Globus pallidus (tissue), 1 donor: ENCODE measurements at places on chromosomes 7 and 10.

- DNase-seq = peak; percentile 82
Observed at GRCh38 chr7:100119970-100120732, 717 bp downstream of the CNPY4 start.

- DNase-seq = no peak
Observed at GRCh38 chr7:27188386-27189294, 3.6 kb upstream of the HOXA11 start.

DNA sequence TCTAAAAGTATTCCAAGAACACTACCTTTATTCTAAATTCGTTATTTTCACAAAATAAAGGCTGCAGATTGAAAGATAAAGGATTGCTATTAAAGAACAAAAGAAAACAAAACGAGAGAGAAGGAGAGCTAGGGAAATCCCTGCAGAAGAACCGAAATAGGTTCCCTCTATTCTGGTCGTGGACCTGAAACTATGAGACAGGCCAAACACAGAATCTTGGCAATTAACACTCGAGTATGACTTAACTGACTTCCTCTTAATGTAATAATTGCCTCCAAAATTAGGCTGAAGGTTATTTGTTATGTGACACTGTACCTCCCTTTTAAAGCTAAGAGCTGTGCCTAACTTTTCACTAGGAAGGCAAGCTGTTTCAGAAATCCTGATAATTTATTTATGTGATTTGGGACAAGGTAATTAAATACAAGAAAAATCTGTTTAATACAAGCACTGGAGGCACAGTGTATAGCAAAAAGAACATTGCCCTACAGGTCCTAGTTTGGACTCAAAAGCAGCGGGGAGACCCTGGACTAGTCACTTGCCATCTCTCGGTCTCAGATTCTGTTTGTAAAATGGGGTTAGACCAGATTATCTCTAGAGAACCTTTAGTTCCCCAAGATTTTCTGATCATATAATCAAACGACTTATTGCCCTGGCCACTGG, 11.6 kb downstream of the NAMPT start:
- DNase-seq = no peak

- no peak for DNase-seq
Observed at GRCh38 chr7:130063036-130063435, 7.3 kb upstream of the KLHDC10 start.

DNA sequence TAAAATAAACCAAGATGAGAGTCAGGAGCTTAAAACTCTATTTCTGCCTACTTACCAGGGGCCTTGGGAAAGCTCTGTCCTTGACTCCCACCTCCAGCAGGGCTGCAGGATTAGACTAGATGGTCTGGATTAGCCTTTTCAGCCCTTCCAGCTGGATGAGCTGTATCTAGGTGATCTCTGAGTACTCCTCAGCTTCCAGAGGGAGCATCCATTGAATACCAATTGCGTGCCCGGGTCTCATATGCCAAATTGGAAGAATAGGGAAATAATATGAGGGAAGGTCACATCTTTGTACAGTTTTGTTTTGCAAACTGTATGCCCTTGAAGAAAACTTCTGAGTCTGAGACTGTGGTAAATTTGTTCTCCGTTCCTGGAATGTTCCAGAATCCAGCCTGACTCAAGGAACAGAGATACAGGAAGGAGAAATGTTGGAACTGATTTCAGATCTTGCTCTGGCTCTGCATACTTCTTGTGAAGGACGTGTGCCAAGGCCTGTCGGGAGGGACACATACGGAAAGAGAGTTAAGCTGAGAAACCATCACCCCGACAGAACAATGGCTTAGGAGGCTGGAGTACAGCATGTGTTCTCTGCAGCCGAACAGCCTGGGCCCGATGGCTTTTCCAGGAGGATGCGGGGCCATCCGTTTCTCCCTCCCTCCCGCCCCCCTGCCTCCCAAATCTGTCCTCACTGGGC, 44.9 kb downstream of the MINDY4 start:
- no peak for DNase-seq

DNA sequence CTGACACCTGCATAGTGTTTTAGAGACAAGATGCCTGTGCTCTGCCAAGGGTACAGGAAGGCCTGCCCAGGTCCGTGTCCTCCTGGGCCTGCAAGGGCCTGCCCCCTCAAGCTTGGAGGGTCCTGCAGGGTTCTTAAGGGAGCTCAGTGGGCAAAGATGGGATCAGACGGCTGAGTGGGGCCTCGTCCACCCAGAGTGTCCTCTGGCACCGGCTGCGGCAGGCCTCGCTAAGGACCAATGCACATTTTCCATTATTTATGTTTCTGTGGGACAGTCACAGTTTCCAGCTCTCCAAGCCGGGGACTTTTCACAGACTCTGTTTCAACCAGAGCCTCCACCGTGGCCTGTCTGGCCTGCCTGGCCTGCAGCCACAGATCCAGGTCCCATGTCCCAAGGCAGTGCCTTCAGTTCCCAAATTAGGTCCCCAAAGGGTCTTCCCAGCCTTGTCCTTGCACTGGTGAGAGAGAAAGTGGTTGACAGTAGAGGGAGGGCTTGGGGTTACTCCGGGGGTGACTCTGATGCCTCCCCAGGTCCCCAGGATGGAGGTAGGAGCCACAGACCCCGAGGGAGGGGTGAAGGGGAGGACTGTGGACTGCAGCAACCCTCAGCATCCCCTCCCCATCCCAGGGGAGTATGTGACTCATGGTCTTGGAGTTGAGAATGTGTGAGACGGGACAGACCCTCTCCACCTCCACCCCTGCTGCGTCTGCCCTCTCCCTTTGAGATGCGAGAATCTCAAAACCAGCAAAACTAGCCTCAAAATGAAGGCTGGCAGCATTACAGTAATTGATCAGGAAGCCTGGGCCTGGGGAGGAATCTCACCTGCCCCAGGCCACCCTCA, 14.8 kb downstream of the MYL10 start:
- DNase-seq = no peak

DNA sequence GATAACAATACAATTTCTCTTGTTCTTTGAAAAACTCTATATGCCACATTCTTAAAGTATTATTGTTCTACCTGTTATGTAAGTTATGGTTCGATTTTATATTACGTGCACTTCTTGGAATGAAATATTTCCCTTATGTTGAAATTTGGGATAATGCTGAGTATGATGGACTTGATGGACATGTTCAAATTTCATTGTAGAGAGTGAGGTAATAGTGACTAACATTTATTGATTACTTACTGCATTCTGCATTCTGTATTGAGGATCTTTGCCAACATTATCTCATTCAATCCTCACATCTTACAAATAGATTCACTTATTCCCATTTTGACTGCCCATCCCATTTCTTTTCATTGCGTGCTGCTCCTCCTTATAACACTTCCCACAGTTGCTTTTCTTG, 119.7 kb upstream of the GLCCI1 start:
- no peak for DNase-seq

DNA sequence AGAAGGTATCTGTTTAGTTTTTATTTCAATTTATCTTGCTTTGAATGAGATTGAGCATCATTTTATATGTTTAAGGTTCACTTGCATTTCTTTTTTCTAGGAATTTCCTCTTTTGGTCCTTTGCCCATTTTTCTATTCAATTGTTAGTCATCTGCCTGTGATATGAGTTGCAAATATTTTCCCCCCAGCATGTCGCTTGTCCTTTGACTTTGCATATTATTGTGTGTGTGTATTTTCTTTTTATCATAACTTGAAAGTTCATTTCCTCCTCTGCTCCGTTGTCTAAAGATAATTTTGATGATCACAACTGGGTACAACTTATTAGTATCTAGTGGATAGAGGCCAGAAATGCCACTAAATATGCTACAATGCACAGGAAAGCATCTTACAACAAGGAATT, 132.7 kb upstream of the MDFIC start:
- DNase-seq = no peak

- DNase-seq = no peak
Observed at GRCh38 chr7:37216923-37217322, 231.7 kb downstream of the ELMO1 start.

- no peak for DNase-seq
Observed at GRCh38 chr10:58672845-58673244, 160.2 kb downstream of the BICC1 start.

DNA sequence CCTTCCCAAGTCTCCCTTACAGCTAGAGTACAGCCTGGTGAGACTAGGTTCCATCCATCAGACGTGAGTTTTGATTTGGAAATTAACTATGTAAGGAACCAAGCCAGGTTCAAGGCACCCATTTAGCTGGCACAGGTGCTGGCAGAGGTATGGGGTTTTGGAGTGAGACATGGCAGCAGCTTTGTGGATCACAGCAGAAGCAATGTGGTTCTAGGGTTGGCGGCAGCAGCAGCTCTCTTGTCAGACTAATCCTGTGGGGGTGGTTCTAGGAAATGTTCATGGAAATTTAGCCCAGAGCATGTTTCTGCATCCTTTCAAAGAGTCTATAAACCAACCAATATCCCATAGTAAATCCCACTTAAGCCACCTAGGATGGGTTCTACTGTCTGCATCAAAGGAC, 142.2 kb downstream of the DOCK4 start:
- no peak for DNase-seq

GRCh38 chr7:1312136-1313070, 79.7 kb downstream of the UNCX start:
- DNase-seq = no peak

DNA sequence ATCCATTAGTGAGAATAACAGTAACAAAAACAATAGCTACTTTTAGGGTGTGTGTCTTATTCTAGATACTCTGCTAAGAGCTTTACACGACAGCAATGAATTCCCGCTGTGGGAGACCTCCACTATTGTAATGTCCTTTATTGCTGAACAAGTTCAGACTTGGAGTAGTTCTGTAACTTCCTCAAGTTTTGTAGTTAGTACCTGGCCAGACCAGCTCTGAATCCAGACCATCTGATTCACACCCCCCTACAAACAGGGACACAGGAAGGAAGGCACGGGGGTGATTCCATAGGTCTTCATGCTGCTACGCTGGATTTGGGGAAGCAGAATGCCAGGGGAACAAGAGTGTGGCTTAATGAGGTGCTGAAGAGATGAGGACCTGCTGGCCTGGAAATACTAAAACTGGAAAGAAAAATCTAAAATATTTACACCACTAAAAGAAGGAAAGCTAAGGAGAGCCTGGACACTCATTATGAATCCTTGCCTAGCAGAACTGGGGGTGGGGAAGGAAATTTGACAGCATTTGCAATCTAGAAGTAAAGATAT, 194.6 kb upstream of the TMEM72 start:
- no peak for DNase-seq

DNA sequence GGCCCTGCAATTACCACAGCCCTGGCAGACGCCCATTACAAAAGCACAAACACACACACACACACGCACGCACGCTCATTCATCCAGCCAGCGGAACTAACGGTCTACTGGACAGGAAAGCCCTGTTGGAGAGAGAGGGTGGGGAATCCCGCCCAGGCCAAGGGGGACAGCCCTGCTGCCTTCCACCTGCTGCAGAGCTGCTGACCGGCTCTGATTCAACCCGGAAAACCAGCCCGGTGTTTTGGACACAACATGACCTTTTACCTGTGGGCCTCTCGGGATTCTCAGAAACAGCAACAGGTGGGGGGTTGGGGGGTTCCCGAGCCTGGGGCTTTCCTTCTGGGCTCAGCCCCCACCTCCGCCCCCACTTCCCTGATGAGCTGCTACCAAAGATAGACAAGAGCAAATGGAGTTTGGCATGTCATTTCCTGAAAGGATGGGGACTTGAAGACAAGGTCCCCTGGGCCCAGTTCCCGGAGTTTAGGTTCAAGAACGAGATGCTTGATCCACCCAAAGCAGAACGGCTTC, 18.5 kb upstream of the SERPINE1 start:
- no peak for DNase-seq

DNA sequence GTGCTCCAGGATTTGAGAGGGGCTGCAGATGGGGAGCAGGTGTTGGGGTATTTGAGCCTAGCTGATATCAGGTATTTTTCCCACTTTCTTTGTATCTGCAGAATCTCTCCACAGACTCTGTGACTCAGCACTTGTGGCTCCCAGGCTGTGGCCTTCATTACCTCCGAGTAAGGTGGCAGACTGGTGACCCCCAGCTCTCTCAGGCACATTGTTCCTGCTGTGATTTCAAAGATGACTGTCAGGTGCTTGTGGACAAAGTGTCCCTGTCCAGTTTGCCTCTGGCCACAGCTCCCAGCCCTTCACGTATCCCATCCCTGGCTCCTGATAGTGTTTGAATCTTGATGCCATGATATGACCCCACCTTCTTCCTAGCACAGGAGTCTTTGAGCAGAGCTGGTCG, 396.8 kb upstream of the PODXL start:
- DNase-seq = no peak

- DNase-seq = no peak
Observed at GRCh38 chr10:128808921-128809440, 658.1 kb upstream of the MGMT start.

- DNase-seq = no peak
Observed at GRCh38 chr7:73567846-73568685, 10.3 kb downstream of the TBL2 start.

- peak; percentile 35 for DNase-seq
Observed at GRCh38 chr10:14751014-14751896, 23.4 kb downstream of the FAM107B start.

- no peak for DNase-seq
Observed at GRCh38 chr10:33193701-33194521, 140.6 kb downstream of the NRP1 start.

DNA sequence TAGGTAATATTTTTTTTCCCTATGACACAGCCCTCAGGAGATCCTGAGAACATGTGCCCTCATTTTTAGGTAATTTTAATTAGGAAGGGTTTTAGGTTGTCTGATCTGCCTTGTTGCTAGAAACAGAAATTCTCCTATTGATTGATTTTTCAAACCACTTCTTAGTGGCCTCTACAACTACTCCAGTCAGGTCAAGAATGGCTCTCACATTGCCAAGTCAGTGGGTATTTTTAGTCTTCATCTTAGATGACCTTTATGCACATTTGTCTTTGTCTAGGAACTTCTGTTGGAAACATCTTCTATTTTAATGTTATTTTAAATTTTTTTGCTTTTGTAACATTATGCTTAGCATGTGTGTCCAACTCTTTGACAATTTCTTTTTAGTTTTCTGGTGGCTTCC, 162.3 kb downstream of the MLLT10 start:
- no peak for DNase-seq

- no peak for DNase-seq
Observed at GRCh38 chr7:41699516-41699915, 3.4 kb downstream of the INHBA start.

- DNase-seq = no peak
Observed at GRCh38 chr7:102463841-102464576, 654 bp downstream of the ALKBH4 start.

- DNase-seq = no peak
Observed at GRCh38 chr10:78859769-78860168, 209.0 kb upstream of the ZMIZ1 start.

- DNase-seq = peak; percentile 68
Observed at GRCh38 chr7:28062197-28062991, 118.2 kb downstream of the JAZF1 start.

GRCh38 chr10:21052709-21053104, 155.6 kb upstream of the NEBL start:
- no peak for DNase-seq

GRCh38 chr7:51123322-51124019, 193.1 kb downstream of the COBL start:
- DNase-seq = peak; percentile 74

GRCh38 chr10:111648046-111648445, 535.5 kb downstream of the GPAM start:
- DNase-seq = no peak
